Left hindlimb (tissue), 1 donor: ENCODE measurements at places on chromosomes 1 and 21.

DNA sequence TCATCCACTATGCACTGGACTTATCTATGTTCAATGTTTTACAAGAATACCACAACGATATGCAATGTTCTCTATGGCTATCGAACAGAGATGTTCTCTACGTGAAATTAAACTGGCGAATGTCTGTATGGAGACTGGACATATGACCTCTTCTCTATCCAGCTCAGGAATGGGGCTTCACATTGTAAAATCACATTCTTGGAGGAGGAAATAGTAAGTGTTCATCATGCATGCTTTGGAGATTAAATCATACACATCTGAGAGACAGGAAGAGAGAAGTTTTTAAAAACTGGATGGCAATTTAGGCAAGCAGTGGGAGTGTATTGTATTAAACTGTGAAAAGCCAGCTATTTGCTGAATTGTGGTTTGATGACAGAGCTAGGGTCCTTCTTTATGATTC is 47.9 kb upstream of the RGL1 start:
- DNase-seq, result no peak

GRCh38 chr1:24098102-24098501 is 13.8 kb downstream of the MYOM3 start:
- no peak for DNase-seq

GRCh38 chr21:16535626-16536025 is 805.8 kb downstream of the USP25 start:
- no peak for DNase-seq

GRCh38 chr1:192654591-192655251 is 18.8 kb downstream of the RGS13 start:
- DNase-seq, result no peak

DNA sequence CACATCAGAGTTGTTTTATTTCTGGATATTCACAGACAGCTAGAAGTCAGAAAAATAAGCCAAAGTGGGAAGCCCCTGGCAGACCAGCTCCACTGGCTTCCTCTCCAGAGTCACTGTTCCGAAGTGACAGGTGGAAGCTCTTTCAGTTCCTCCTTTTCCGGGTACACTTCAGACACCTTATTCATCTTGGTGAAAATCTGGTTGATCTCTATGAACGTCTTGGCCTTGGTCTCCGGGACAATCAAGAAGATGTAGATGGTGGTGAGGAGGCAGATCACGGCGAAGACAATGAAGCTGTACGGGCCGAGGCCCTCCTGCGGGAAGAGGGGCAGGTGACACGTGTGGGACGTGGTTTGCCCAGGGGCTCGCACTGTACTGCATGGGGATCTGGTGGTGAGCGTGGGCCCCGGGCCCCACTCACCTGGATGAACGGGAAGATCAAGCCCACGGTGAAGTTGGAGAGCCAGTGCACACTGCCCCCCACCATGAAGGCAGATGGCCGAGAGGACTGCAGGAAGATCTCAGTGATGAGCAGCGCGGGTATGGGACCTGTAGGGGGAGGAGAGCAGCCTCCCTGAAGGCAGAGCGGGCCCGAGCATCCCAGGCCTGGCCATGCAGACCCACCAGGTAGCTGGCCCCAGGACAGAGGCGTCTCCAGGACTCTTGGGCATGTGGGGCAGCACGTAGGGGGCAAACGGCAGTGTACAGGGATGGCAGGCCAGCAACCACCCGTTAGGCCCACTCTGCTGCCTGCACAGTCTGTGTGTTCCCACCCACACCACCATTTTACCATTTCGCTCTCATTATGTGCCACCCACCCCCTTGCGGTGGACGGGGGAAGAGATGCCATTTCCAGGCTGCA is 11.5 kb upstream of the SLC2A7 start:
- no peak for DNase-seq

DNA sequence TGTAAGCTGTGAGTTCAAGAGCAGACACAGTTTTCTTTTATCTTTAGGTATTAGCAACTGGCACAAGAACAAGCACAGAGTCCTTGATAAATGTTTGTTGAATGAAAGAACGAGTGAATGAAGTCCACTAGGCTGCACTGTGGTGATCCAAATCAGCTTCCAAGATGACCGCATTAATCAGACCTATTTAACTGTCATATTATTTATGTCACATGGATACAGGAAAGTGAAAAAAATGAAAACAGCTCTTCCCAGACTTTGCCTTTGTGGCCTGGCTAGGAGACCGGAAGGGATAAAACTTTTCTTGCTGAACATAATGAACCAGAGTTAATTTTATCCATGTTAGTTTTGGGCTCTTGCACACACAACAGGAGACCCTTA is 261.3 kb downstream of the TNR start:
- DNase-seq, result no peak

GRCh38 chr1:186326009-186326408 is 49.0 kb downstream of the TPR start:
- DNase-seq, result no peak

- DNase-seq, result no peak
Measured at GRCh38 chr1:66237042-66237441, 296.9 kb upstream of the SGIP1 start.
